Pulmonary artery endothelial cell (primary cell): ENCODE measurements at places on chromosomes 2 and 18. TPM values are rescaled to one million over a fixed set of nuclear protein-coding genes. Genes with fewer than 3 reads are reported as not detected.

Gene AP1S3
- total RNA-seq, result 3.4 and 7.2 TPM in 2 replicates

Gene ADRA2B
- total RNA-seq, result not detected in 2 replicates

DNA sequence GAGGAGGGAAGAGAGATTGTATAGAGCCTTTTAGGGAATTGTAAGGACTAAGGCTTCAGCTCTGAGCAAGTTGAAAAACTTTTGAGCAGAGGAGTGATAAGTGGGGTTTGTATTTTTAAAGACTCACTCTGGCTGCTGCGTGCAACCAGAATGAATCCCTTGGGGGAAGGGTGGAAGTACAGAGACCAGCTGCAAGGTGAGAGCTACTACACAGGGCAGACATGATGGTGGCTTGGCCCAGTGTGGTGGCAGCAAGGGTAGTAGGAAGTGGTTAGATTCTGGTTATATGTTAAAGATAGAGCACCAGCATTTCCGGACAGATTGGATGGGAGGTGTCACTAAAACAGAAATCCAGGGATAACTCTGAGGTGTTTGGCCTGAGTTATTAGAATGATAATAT is 10.1 kb upstream of the SESTD1 start:
- no peak for DNase-seq

Gene PPP1R7
- total RNA-seq, result 45.9 and 59.5 TPM in 2 replicates

- no peak for DNase-seq
Observed at GRCh38 chr18:70662588-70662987, 373.7 kb downstream of the SOCS6 start.

- no peak for DNase-seq
Observed at GRCh38 chr18:13398631-13399030, 180.1 kb downstream of the LDLRAD4 start.

GRCh38 chr2:67290451-67291290 is 106.5 kb upstream of the ETAA1 start:
- DNase-seq, result no peak

Gene GRB14
- 3.9 and 4.3 TPM in 2 replicates for total RNA-seq

Gene SKA1
- 13.1 and 23.0 TPM in 2 replicates for total RNA-seq

Gene GPN1
- 54.9 and 68.2 TPM in 2 replicates for total RNA-seq

Gene RGPD3
- 0.18 and 0.20 TPM in 2 replicates for total RNA-seq

DNA sequence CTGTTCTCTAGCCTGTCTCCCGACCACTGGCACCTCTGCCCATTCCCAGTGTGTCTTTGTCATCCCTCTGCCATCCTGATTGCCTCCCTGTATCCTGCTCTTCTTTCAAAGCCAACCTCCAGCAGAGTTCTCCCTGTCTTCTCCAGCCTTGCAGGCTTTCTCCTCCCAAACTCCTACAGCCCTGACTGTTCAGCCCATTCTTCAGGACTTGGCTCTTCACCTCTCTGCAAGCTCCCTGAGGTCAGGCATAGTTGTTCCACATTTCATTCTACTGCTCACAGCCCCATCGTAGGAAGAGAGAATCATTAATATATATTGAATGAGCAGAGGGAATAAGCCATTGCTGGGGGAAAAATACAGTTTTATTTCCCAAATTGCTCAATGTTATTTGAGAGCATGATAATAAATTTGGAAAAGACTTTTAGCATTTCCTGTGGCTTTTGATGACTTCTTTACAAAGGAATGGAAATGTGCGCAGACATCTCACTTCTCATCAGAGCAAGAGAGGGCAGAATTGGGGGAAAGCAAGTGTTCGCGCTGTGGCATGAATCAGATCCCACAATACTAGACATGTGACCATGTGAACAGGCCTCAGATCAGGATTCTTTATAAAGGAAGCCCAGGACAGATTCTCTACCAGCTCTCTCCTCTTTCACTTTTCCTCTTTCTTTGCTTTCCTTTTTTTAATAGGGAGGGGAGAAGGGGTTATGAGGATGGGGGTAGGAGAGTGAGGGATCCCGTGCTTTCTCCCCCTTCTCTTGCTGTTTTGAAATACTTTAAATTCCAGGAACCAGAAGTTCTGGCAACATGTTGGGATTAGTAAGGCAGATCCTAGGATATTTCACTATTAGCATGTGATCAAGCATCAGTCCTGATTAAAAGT is 37.4 kb downstream of the EPAS1 start:
- DNase-seq, result no peak

DNA sequence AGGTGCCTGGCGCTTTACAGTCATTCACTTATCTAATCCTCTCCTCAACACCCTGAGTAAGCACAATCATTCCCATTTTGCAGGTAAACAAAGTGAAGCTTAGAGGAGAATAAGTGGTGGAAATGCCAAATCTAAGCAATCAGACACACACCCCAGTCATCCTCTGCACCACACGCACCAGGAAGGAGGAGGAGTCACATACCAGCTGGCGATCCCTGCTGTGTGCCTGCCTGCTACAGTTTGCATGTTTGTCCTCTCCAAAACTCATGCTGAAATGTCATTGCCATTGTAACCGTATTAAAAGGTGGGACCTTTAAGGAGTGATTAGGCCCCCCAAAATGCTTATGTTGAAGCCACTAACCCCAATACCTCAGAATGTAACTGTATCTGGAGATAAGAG is 93.7 kb downstream of the LOXHD1 start:
- no peak for DNase-seq

DNA sequence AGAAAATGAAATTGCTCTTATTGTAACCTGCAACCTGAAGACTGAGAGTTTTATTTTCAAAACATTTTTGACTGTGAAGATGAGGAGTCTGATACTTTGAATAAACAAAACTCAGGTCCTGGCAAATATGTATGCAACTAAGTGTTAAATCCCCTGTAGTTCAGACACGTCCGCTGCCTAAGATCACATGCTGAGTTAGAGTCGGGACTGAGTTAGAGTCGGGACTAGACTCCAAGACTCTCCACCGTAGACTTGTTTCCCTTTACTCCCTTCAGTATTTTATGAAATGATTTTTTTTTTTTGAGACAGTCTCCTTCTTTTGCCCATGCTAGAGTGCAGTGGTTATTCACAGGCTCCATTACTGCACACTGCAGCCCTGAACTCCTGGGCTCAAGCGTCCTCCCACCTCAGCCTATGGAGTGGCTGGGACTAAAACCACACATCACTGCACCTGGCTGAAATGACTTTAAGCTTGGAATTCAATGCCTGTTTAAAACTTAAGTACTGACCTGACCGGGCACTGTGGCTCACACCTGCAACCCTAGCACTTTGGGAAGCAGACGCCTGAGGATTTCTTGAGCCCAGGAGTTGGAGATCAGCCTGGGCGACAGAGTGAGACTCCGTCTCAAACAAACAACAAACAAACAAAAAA is 28.0 kb upstream of the PMAIP1 start:
- DNase-seq, result no peak

GRCh38 chr2:7646661-7647060 is 729.4 kb downstream of the RNF144A start:
- DNase-seq, result no peak

Gene CCDC102B
- 0.28 and 1.7 TPM in 2 replicates for total RNA-seq

GRCh38 chr2:64168201-64168600 is 24.0 kb upstream of the PELI1 start:
- no peak for DNase-seq

GRCh38 chr2:4528773-4529172 is 825.4 kb downstream of the DCDC2C start:
- DNase-seq, result no peak

DNA sequence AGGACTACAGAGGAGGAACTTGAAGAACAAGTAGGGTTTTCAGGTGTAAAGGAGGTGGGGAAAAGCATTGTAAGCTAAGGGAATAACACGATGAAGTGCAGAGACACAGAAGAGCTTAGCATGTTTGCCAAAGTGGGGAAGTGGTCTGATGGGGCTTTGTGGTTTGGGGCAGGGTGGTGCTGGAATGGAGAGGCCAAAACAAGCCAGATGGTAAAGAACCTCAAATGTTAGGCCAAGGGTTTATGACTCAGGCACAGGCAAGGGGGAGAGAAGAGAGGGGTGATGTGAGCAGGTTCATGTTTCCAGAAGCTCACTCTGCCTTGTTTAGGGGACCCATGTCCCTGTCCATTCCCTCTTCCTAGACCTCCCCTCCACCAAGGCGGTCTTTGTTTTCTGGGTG is 104.5 kb upstream of the YWHAQ start:
- DNase-seq, result no peak

DNA sequence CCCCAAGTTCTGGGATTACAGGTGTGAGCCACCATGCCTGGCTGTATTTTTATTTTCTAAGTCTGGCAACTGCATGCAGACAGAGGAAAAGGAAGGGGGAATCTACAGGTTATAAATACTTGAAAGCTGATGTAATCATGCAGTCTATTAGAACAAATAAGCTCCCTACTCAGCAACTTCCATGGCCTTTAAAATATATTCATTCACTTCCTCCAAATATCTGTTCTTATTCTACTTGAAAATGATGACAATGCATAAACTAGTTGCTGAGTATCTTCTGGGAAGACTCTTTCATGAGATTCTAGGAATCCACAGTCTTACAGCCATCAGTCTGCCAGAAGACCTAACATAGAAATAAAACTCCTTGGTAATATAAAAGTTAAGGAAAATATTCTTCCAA is 66.9 kb upstream of the NCKAP5 start:
- DNase-seq, result no peak

- DNase-seq, result no peak
Observed at GRCh38 chr18:50830544-50830943, 10.7 kb upstream of the MRO start.

- DNase-seq, result peak; percentile 66
Observed at GRCh38 chr18:45670281-45670962, 53.6 kb upstream of the SLC14A1 start.

Gene AQP4
- total RNA-seq, result not detected in 2 replicates

Gene PTGR3
- total RNA-seq, result 13.4 and 16.3 TPM in 2 replicates

Gene TEX44
- total RNA-seq, result not detected in 2 replicates

Gene PER2
- 2.2 and 2.4 TPM in 2 replicates for total RNA-seq

DNA sequence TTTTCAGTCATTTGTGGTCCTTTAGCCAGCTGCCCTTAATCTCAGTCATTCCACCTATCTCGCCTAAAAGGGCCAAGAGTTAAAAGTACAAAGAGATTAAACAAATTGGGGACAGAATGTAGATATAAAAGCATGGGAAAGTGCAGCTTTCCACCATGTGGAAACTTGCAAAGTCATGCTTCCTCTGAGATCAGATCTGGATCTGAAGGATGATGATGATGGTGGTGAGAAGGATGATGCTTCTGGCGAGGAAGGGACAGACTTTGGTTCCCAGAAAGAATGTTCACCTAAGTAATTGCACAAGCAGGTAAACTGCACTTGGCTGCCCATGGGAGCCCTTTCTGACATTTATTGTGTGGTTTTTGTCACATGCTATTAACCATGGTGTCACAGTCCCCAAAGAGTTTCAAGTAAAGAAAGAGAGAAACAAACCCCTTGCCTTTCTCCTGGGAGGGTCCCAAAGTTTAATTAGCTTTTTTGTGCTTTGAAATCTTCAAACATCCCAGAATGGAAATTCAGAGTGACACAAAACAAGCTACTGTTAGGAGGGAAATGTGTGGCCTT is 34.7 kb downstream of the KLF7 start:
- no peak for DNase-seq

Gene MC5R
- total RNA-seq, result not detected in 2 replicates

DNA sequence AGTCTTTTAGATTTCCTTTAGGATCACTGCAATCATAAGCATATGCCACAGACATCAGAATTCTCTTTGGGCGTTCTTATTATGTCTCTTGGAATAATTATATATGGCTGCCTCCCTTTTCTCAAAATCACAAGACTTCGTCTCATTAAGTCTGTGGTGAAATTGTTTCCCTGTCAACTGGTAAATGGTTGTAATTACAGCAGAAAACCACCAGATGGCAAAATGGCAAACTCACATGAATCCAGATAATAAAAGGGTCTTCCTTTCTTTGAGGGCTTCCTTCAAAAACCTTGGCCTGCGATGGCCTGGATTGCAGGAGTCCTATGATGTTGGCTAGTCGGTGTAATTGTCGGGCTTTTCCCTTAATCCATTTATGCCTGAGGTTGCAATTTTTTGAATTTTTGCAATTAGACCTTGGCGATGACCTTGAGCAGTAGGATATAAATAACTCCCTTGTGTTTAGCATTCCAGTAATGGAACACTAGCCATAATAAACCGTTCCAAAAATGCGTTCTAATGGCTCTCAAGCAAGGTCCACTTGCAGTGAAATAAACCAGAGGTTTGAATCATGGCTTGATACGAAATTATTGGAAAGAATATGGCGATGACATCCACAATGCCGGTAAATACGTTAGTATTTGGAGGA is 656.4 kb downstream of the MBD2 start:
- no peak for DNase-seq

- no peak for DNase-seq
Observed at GRCh38 chr2:217316743-217317142, 456.9 kb upstream of the TNP1 start.

Gene ZNF521
- 55.6 and 64.3 TPM in 2 replicates for total RNA-seq

- DNase-seq, result no peak
Observed at GRCh38 chr2:72378753-72379348, 231.2 kb upstream of the CYP26B1 start.

DNA sequence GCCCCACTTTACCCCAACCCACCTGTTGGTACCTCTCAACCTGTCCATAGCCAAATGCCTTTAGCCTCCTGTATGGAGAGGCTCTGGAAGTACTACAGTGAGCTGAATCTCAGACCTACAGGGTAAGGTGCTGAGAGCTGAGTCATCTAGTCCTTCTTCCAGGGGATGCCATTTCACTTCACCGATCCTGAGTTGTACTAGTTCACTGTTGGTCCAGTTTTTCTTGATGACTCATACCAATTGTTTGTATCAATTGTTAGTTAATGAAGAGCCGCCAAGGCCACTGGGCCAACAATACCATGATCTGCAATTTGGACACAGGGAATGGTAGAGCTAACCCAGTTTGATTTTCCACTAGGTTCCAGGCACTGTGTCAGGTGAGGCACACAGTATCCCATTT is 257.0 kb downstream of the CLIP4 start:
- no peak for DNase-seq

DNA sequence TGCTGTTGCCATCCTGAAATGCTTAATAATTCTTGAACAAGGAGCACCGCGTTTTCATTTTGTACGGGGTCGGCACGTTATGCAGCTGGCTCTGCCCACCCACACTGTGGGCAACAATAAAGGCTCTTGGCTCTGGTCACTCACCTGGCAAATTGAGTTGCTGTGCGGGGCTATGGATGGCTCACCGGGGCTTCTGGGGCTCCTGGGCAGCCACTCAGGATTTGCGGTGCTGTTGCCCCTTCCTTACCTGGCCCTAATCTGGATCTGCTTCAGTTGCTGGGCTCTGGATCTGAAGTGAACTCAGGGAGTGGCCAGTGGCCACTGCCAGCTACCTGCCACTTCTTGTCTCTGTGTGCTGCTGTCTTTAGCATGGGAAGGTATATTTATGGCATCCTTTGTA is 22.7 kb downstream of the RHOB start:
- no peak for DNase-seq

- no peak for DNase-seq
Observed at GRCh38 chr2:240503848-240504247, 53.9 kb downstream of the ANKMY1 start.

DNA sequence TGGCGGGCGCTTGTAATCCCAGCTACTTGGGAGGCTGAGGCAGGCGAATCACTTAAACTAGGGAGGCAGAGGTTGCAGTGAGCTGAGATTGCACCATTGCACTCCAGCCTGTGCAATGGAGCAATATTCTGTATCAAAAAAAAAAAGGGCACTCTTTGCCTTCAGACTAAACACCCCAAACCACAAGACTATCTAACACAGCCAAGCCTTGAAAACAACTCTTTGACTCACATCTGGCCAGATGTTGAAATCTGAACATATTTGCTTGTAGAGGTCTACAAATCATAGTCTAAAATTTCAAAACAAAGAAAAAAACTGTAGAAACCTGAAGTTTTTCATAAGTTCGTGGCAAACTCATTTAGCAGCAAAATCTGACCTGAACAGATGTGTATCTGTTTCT is 94.9 kb downstream of the FAM161A start:
- DNase-seq, result no peak
